ENCODE measurements at places on chromosomes 4 and X.

DNA sequence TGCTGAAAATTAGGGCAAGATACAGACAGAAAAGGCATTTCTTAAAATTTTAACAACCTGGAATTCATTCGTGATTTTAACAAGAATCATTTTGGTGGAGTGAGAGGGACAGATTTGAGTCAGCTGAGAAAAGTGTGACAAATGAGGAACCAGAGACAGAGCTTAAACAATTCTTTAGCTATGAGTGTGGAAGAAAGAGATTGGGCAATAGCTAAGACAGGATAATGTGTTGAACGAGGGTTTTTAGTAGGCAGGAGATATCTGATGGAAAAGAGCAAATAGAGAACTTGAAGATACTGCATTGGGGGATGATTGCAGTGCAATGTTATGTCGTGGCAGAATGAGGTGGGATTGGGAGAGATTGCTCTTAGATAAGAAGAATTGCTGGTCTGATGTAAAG, 164.2 kb upstream of the SPRY1 start:
- no peak for DNase-seq

GRCh38 chr4:7818399-7818911, 121.2 kb downstream of the AFAP1 start:
- DNase-seq, result no peak

GRCh38 chrX:633985-634958, 3.7 kb downstream of the SHOX start:
- no peak for DNase-seq

DNA sequence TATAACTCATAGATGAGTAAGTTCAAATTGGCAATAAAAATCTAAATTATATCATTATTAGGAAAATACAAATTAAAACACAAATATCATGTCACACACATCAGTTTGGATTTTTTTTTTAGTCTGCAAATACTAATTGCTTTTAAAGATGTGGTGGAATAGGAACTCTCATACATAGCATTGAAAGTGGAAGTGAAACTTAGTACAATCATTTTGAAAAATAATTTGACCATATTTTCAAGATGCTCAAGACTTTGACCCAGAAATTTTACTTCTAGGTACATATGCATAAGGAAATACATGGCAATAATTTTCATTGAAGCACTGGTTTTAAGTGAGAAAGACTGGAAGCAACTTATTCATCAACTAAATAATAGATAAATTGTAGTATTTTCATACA, 147.5 kb upstream of the SMIM31 start:
- no peak for DNase-seq

DNA sequence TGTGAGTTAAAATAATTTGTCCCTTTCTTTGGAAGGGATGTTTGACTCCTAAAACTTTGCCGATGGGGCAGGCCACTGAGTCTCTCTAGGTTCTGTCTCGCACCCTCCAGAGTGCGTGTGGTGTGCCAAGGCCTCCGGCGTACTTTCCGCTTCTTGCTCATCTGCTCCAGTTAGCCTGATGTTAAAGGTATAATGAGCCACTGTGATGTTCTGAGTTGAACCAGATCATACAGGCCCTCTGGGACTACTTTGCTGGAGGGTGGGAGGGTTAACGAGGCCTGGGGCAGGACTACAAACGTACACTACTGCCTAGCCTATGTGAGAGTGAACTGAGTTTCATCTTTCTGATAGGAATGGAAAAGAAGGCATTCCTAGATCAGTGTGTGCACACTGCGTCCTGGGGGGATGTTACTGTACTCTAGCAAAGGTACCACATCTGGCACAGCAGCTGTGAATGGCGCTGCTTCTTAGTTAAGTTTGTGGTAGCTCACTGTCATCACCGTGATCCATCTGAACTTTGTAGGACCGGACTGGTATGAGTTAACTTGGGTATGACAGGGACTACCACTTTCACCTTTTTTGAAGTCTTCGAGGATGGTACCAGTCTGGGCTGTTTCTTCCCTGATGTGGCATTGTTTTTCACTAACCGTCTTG, 60.2 kb downstream of the RGS12 start:
- no peak for DNase-seq

DNA sequence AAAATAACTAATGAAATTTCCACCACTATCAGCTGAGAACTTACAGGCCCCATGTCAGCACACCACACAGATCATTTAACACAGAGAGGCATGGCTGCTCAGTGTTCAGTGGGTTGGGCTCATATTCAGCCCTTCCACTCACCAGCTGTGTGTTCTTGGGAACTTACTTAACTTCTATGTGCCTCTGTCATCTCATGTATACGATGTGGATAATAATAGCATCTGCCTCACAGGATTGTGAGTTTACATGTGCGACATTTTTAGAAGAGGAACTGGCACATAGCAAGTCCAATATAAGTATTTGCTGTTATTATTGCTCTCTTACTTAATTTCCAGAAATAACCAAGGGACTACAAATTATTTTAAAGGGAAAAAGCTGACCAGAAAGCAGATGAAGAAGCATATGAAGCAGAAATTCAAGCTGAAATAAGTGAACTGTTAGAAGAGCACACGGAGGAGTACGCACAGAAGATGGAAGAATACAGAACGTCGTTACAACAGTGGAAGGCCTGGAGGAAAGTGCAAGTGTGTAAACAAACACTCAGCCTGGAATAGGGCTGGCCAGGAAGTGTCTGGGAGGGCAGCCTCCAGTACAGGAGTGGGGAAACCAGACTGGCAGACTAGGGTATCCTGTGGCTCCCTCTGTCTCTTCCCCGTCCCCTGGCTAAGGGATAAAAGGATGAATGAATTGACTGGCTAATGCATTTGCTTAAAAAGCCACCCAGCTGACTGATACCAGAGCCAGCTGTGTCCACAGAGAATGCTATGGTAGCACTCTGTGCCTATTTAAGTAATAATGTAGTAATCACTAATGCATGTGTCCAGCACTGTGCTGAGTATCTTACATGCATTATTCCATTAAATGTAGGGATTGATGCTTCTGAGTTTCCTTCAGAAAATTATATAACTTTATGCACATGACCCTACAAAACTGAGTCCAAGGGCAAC, 67.1 kb downstream of the CC2D2A start:
- no peak for DNase-seq

DNA sequence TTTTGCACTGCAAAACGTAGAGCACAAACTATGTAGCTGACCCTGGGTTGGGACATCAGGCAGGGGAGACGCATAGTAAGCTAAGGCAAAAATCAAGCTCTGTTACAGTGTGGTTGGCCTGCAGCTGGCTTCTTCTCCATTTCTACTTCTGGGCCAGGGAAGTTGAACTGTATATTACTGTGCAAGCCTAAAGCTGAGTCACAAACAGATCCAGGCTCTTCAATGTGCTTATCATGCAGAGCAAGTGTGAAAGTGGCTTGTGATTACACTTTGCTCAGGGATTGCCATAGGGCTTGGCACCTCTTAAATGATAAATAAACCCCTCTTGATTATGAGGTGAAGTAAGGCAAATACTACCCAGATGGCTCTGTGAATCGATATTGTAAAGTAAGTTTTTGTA, 40.5 kb downstream of the CLDN34 start:
- peak; percentile 79 for DNase-seq

- no peak for DNase-seq
Measured at GRCh38 chr4:44927399-44928380, 201.3 kb upstream of the GNPDA2 start.

- no peak for DNase-seq
Measured at GRCh38 chrX:30153175-30153880, 62.0 kb upstream of the MAGEB2 start.

- no peak for DNase-seq
Measured at GRCh38 chr4:122652379-122652778, 31.5 kb upstream of the IL21 start.

- DNase-seq, result peak; percentile 59
Measured at GRCh38 chr4:7043284-7044136, at the start of gene TADA2B. TSS of gene TADA2B (plus strand) at chr4:7043372. CDS start at chr4:7043580, 208 bp downstream.

GRCh38 chrX:29130905-29131304, 543.7 kb downstream of the IL1RAPL1 start:
- no peak for DNase-seq

- DNase-seq, result no peak
Measured at GRCh38 chr4:86247320-86247719, 112.5 kb downstream of the MAPK10 start.

DNA sequence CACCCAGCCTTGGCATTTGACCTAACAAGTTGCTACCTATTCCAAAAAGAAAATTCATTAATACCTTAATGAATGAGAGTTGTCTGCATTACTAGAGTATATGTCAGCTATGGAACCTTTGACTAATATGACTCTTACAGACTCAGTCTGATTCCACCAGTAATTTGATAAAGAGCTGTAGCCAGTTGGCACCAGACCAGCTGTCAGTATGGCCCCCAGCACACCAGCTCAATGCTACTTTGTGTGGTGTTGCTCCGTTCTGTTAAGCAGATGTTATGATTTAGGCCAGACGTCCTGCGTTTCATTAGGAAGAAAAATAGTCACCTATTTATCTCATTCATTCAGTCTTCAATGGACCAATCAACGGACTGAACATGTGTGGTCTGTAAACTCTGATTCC, 215.5 kb downstream of the TLL1 start:
- DNase-seq, result no peak

- DNase-seq, result no peak
Measured at GRCh38 chr4:74649193-74649592, 145.1 kb downstream of the BTC start.

GRCh38 chrX:39782276-39782675, 315.5 kb downstream of the BCOR start:
- no peak for DNase-seq

DNA sequence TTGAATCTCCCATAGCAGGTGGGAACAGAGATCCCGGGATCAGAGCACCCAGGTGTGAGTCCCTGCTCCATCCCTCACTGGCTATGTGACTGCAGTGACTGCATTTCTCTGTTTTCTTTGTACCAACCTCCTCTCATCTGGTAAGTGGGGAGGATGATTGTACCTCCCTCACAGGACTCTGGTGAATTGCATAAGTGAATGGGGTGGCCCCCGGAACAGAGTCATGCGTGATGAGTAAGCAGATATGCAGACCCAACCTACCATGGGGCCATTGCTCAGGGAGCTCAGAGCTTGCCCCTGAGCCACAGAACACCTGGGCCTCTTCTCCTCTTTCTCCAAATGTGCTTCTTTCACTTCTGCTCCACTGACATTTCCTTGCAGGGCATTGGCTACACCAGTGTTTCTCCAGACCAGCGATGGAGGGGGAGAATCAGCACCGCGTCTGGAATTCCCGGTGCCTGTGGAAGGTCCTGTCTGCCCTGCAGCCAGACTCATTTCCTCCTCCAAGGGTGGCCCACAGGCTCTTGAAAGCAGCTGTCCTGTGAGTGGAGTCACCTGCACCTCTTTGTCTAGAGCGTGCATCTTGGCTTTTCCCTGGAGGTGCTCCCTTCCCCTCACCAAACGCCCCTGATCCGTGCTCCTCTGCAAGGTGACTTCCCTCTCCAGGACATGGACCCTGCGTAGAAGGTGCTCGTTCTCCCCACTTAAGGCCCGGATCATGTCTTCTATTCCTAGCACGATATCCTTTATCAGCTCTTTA, 30.0 kb downstream of the C4orf50 start:
- DNase-seq, result no peak

GRCh38 chr4:118888666-118889311, at the start of gene SYNPO2:
TSS of gene SYNPO2 (plus strand) at chr4:118888854. CDS start at chr4:118889037, 183 bp downstream.
- no peak for DNase-seq

- DNase-seq, result no peak
Measured at GRCh38 chr4:8547108-8547911, 32.9 kb upstream of the GPR78 start.

- DNase-seq, result no peak
Measured at GRCh38 chr4:26160591-26160990, 160.2 kb upstream of the RBPJ start.

GRCh38 chrX:26606971-26607370, 391.0 kb downstream of the MAGEB5 start:
- DNase-seq, result no peak
